T1000 (cell line): ENCODE measurements at places on chromosomes 3 and 15.

GRCh38 chr3:112133626-112134334, 732 bp upstream of the GCSAM start:
- no peak for DNase-seq

DNA sequence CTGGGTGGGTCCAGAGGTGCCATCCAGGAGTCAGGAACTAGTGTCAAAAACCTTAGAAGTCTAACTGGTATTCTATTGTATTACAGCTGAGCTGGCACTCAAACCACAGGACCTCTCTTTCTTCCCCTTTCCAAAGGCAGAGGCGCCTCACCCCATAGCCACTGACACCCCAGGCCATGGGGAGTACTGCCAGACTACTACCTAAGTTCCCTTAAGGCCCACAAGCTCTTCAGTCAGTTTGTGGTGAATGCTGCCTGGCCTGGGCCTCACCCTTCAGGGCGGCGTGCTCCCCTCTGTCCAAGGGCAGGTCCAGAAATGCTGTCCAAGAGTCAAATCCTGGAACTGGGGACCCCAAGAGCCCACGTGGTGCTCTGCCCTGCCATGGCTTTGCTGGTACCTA, 43.0 kb upstream of the FGF7 start:
- DNase-seq: no peak

- DNase-seq: no peak
Observed at GRCh38 chr3:149368674-149369497, 8.6 kb downstream of the TM4SF1 start.

GRCh38 chr3:143848704-143849103, 436 bp upstream of the SLC9A9 start:
- DNase-seq: no peak
